ENCODE measurements at places on chromosomes 13 and 19.

- no peak for DNase-seq
Measured at GRCh38 chr19:10713317-10713716, 4.6 kb upstream of the DNM2 start.

- DNase-seq, result no peak
Measured at GRCh38 chr13:36629057-36629385, 44.8 kb upstream of the SERTM1 start.

DNA sequence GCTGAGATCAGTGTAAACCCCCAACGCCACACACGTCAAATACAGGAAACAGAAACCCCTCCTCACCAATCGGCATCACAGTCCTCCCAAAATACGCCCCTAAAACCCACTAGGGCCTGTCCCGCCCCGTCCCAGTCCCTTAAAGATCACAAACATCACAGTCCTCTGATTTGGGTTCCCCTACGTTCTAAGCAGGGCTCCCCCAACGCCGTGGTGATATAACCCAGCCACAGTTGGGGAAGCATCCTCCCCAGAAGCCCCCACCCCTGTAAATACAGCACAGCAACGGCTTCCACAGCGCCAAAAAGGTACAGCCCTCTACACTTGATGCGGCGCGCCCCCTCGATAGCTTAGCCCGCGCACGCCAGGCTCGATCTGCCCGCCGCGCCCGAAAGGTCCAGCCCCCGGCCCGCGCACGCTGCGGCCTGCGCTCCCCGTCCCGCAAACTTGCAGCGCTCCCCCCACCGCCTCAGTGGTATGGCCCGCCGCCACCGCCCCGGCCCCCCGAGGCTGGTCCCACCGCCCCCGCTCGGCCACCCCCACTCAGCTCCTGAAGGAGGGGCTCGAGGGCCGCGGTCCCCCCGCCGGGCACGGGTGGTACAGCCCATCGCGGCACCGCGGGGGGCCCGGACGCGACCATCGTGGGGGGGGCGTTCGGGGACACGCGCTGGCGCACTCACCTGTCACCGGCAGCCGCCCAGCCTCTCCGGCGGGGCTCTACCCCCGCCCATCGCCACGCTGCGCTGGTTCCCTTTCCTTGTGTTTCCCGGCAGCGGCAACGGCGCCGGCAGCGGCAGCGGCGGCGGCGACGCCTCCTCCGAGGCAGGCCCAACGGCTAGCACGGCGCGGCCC lies at the start of gene AKT2:
Gene AKT2 (minus strand): TSS at position 845 of the 852 bp plus-strand sequence. CDS start 20,078 bp downstream, outside the sequence.
- no peak for DNase-seq

- DNase-seq, result no peak
Measured at GRCh38 chr13:28615916-28616446, 42.9 kb upstream of the POMP start.

- no peak for DNase-seq
Measured at GRCh38 chr19:48819366-48819816, 8.6 kb upstream of the BCAT2 start.

DNA sequence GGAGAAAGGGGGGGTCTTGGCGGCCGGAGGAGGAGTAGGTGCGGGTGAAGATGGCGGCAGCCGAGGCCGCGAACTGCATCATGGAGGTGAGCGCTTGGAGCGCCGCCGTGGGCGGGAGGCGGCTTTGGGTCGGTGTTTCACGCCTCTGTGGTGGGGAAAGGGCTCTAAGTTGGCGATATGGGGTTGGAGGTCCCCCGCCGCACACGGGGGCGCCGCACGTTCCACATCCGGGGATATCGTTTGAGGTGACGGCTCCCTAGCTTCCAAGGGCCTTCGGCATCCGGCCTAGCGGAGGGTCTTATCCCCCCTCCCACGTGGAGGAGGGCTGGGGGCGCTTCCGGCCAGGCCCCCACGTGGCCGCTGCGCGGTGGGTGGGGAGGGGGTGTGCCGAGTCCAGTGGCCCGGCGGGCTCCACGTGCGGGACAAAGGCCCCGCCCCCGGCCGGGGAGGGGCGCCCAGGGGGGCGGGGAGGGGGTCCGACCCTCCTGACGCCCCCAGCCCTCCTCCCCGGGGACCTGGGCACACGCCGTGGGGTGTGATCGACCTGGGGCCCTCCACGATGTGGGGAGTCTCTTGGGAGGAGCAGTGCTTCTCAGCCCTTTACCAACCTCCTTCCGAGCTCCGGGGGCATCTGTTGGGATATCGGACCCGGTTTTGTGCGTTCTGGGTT lies at the start of gene PRMT1:
Gene PRMT1 (plus strand): TSS at position 41 of the 670 bp plus-strand sequence. CDS start 10 bp downstream, at position 51.
- no peak for DNase-seq

GRCh38 chr19:45638930-45639729 lies at the start of gene EML2:
EML2 (minus strand) TSS chr19:45639397; CDS start chr19:45639376, 21 bp downstream.
- peak; percentile 73 for DNase-seq

DNA sequence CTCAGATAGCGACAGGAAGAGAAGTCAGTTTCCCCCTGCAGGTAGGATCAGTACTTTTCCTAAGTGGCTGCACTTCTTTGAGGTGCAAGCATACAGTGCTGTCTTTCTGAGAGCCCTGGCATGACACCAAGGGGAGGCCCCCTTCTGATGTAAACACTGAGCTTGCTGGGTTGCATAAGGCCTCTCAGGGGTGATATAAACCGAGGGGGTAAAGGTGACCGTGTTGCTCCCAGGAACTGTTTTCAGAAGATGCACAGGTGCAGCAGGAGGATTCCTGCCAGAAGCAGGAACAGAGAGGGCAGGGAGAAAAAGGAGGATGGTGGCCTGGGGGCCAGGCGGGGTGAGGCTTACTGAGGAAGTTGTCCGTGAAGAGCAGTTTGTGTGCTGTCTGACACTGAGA lies 74.0 kb upstream of the ZNF30 start:
- no peak for DNase-seq

GRCh38 chr19:39325778-39326665 lies 5.4 kb upstream of the LRFN1 start:
- no peak for DNase-seq

GRCh38 chr13:50780201-50781015 lies 63.1 kb downstream of the DLEU7 start:
- DNase-seq, result no peak

DNA sequence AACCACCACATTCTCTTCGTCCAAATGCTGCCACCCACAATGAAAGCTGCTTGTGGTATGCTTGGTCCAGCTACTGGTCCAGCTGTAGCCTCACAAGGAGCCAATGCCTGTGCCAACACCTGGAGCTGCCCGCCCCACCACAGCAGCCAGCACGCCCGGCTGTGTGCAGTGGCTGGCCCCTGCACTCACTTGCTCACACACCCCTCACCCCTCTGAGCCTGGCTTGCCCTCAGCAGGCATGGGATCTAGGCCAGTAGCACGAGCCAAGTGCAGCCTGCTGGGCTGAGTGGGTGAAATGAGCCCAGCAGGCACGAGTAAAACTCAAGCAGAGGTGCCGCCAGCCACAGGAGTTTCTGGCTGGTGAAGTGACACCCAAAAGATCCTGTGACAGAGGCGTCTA lies 2096.4 kb upstream of the PCDH20 start:
- DNase-seq, result no peak

GRCh38 chr13:109743706-109744453 lies 42.5 kb downstream of the IRS2 start:
- no peak for DNase-seq

DNA sequence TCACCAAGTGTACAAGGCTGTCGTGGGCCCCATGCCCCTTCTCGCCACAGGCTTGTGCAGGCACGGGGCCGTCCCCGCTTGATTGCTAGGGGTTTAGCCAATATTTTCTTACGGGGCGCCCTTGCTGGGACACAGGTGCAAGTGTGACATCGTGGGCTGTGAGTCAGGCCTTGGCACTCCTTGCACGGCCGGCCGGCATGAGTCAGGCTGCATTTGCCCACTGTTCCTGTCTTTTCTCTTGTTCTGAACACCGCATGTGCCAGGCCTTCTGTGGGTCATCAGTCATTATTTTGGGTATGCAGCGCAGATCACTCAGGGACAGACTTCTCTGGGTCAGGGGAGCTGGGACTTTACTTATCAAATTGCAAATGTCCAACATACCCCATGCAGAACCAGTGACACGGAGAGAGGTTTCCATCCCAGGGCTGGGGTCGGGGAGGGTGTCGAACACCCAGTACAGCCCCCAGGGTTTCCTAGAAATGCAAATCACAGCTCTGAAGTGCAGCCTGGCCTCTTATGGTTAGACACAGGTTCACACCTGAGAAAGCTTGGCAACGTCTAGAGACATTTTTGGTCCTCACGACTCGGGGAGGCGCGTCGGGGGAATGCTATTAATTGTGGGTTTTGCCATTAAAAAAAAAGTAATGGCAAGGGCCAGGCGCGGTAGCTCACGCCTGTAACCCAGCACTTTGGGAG lies 22.5 kb upstream of the KLF2 start:
- no peak for DNase-seq

GRCh38 chr13:32136061-32136460 lies 104.5 kb downstream of the FRY start:
- no peak for DNase-seq

DNA sequence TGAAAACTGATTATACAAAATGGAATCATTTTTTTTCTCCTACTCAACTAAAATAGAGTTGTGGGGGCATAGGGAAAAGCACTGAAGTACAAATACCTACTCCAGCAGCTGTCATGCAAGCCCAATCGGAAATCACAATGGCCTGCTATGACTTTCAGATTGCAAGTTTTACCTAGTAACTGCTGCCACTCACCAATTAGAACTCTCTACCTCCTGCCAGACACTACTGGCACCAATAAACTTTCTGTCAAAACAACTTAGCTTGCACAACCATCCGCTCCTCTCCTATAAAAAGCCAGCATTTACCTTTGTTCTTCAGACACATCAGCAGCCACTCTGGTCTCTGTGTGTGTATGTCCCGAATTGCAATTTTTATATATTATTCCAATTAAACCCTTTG lies 9.3 kb upstream of the TRPC4 start:
- no peak for DNase-seq

DNA sequence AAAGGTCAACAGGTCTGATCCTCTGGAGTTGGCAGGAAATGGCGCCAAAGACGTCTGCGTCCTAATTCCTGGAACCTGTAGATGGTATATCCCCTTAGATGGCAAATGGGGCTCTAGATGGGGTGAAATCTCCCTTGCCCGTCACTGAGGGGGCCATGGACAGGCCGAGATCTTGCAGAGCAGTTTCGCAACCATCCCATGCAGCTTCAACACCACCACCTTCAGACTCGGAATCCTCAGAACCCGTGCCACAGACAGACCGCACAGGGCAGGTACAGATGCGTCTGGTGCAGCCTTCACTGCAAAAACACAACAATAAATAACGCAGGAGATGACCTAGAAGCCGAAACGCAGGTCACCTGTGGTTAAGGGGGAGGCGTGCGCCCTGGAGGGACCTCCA lies 17.7 kb downstream of the REXO1 start:
- no peak for DNase-seq

DNA sequence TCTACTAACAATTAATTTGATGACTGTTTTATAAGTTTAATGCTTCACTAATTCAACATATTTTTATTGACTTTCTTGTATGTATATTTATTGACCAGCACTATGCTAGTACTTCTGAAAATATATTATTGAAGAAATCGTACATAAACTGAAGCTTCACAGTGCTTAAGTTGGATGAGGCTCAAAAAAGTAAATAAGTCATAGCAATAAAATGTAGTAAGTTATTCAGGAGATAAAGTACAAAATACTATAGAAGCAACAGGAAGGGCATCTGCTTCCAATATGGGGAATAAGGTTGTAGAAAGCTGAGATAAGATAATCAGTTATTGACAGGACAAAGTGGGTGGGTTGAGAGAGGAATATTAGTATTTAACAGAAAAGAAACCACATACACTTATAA lies 944.9 kb upstream of the MIR17HG start:
- no peak for DNase-seq

Data from HuH-7.5 (cell line).